ENCODE measurements at places on chromosomes 2 and 18.

GRCh38 chr18:55856229-55856628, 268.2 kb upstream of the TCF4 start:
- DNase-seq, result no peak

GRCh38 chr2:88167740-88168139, 2.4 kb upstream of the THNSL2 start:
- DNase-seq, result no peak

DNA sequence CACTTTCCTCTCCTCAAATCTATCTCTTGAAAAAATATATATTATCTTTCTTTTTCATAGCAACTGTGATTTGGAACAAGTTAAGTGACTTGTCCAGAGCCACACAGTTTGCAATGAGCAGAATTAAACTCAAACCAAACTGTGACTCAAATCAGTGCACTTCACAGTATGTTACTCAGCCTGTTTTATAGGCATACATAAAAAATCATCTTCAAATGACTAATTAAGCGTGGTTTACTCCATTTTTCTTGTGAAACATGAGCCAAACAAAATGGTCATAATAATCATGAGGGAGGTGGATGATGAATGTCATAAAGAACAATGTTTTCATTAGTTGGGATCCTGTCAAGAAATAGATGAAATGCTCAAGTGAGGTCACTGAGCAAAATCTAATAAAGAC, 6.1 kb upstream of the CCDC178 start:
- no peak for DNase-seq

- no peak for DNase-seq
Observed at GRCh38 chr2:197464175-197464574, 10.8 kb downstream of the COQ10B start.

GRCh38 chr18:38241736-38242135, 676.1 kb upstream of the CELF4 start:
- no peak for DNase-seq

DNA sequence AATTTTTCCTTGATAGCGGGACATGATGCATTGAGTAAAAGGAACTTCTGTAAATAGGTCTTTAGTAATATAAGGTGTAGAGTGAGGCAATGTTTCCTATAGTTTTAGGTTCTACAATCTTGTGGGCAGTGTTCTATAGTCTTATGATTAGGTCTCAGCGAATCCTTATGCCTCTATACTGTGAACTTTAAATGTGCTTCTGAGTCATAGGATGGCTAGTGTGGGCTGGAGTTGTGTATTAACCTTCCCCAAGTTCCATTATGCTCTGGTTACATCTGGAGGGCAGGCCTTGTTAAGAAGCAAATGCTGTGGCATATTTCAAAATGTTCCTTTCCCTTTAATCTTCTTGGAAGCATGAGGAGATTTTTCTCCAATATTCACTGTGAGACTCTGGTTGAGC, 73.5 kb downstream of the ROCK2 start:
- no peak for DNase-seq
